ENCODE measurements at places on chromosomes 4 and X. TPM values are rescaled to one million over a fixed set of nuclear protein-coding genes. Genes with fewer than 3 reads are reported as not detected.

Gene CYTL1
- total RNA-seq = not detected

Gene USP53
- 57.1 TPM for total RNA-seq

Gene TMEM154
- 99.1 TPM for total RNA-seq

Gene HELT
- not detected for total RNA-seq

- DNase-seq = no peak
- H3K27ac ChIP-seq = no peak overlapping the region
- no peak overlapping the region for H3K4me3 ChIP-seq
- H3K27me3 ChIP-seq = no peaks in the 10 kb centered on the region
- no peaks in the 10 kb centered on the region for H3K36me3 ChIP-seq
- H3K4me1 ChIP-seq = no peaks in the 10 kb centered on the region
Observed at GRCh38 chr4:7156328-7156727, 36.0 kb upstream of the SORCS2 start.

DNA sequence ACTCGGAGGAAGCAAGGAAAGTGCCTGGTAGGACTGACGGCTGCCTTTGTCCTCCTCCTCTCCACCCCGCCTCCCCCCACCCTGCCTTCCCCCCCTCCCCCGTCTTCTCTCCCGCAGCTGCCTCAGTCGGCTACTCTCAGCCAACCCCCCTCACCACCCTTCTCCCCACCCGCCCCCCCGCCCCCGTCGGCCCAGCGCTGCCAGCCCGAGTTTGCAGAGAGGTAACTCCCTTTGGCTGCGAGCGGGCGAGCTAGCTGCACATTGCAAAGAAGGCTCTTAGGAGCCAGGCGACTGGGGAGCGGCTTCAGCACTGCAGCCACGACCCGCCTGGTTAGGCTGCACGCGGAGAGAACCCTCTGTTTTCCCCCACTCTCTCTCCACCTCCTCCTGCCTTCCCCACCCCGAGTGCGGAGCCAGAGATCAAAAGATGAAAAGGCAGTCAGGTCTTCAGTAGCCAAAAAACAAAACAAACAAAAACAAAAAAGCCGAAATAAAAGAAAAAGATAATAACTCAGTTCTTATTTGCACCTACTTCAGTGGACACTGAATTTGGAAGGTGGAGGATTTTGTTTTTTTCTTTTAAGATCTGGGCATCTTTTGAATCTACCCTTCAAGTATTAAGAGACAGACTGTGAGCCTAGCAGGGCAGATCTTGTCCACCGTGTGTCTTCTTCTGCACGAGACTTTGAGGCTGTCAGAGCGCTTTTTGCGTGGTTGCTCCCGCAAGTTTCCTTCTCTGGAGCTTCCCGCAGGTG is 637 bp downstream of the AR start:
- H3K4me3 ChIP-seq = no peak overlapping the region
- DNase-seq = no peak
- H3K27me3 ChIP-seq = no peaks in the 10 kb centered on the region
- no peaks in the 10 kb centered on the region for H3K4me1 ChIP-seq

DNA sequence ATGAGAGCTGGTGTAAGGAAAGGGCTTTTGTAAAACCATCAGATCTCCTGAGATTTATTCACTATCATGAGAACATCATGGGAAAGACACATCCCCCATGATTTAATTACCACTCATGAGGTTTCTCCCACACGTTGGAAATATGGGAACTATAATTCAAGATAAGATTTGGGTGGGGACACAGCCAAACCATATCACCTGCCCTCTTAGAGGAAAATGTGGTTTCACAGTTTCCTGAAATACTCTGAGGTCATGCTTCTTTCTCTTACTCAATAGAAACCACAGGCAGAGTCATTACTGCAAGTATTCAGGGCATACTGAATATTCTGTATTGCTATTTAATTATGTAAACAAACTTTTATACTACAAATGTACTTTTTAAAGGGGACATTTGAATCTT is 1453.3 kb downstream of the PCDH18 start:
- H3K27me3 ChIP-seq = no peaks in the 10 kb centered on the region
- DNase-seq = no peak
- H3K4me1 ChIP-seq = no peaks in the 10 kb centered on the region
- no peak overlapping the region for H3K27ac ChIP-seq
- no peaks in the 10 kb centered on the region for H3K36me3 ChIP-seq
- H3K4me3 ChIP-seq = no peak overlapping the region

DNA sequence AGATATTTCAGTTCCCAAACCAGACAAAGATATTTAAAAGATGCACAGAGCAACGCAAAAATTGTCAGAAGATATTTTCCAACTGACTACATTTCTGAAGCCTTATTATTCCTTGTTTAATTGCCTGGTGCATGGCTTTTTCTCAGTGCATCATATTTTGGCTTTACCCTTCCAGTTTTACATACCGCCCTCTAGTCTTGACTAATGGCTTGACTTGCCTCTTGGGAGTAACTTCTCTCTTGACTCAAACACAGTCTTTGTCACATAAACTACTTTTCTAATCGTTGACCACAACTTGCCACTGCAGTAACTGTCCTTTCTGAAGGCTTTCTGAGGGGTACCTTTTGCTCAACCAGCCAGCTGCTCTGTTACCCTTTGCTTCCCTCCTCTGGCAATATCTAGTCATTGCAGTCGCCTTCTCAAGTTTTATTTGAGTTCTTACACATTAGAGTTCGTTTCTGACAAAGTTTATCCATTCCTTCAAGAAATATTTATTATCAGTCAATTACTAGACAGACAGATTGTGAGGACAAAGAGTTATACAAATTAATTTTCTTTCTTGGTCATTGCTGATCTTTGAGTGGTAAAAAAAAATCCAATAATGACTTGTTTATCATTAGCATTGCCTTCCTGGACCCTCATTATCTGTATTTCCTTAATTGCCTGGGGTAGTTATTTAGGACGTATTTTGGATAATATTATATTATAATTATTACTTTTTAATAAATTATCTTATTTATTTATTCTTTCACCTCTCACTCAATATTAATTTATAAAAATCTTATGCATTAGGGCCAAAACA is 506.9 kb upstream of the PCDH10 start:
- no peak for DNase-seq
- H3K27ac ChIP-seq = no peak overlapping the region
- no peaks in the 10 kb centered on the region for H3K4me1 ChIP-seq
- H3K27me3 ChIP-seq = no peaks in the 10 kb centered on the region

DNA sequence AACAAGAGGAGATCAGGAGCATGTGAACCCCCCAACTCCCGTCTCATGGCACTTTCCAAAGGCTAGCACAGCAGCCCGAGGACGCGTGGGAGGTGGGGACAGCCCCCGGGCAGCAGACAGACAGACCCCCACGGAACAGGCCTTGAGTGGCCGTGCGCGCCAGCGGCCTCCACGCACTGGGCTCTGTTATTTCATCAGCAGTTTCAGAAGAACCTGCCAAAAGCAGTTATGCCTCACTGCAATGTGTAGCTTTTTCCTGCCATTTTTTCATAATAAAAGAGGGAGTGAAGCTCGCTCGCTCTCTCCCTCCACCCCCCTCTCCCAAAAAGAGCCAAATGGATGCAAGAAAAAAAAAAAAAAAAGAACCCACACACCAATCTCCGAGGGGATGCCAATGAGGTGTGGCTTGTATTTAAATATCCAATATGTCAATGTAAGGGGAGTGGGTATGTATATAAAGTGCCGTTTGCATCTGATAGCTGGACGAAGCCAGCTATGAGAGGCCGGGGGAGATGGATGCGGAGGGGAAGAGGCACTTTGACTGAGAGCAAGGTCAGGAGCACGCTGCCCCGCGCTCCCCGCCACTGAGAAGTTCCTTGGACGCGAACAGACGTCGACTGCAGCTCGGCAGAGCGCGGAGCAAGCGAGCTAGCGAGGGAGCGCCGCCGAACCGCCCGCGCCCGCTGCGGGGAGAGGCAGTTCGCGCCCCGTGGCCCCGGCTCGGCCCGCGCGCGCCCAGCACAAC is at the start of gene FGF16:
Gene FGF16, plus strand, starts transcription at position 482 of the 745 bp plus-strand sequence. CDS start 286 bp downstream, outside the sequence.
- H3K27me3 ChIP-seq = no peaks in the 10 kb centered on the region
- H3K27ac ChIP-seq = no peak within 1 kb of the TSS
- peaks cover 22% of the 10 kb centered on the region for H3K4me1 ChIP-seq
- DNase-seq = peak; percentile 6
- H3K4me3 ChIP-seq = peak within 1 kb of the TSS; percentile 18

GRCh38 chrX:120604361-120604782 is 471 bp downstream of the MCTS1 start:
- peak; percentile 50 for DNase-seq
- peaks cover 18% of the 10 kb centered on the region for H3K36me3 ChIP-seq
- peak overlapping the region; percentile 78 for H3K27ac ChIP-seq
- H3K4me3 ChIP-seq = peak overlapping the region; percentile 70
